ENCODE measurements at places on chromosomes 12 and 14.

GRCh38 chr12:95718006-95718431 is 72.5 kb downstream of the NTN4 start:
- no peak for DNase-seq

DNA sequence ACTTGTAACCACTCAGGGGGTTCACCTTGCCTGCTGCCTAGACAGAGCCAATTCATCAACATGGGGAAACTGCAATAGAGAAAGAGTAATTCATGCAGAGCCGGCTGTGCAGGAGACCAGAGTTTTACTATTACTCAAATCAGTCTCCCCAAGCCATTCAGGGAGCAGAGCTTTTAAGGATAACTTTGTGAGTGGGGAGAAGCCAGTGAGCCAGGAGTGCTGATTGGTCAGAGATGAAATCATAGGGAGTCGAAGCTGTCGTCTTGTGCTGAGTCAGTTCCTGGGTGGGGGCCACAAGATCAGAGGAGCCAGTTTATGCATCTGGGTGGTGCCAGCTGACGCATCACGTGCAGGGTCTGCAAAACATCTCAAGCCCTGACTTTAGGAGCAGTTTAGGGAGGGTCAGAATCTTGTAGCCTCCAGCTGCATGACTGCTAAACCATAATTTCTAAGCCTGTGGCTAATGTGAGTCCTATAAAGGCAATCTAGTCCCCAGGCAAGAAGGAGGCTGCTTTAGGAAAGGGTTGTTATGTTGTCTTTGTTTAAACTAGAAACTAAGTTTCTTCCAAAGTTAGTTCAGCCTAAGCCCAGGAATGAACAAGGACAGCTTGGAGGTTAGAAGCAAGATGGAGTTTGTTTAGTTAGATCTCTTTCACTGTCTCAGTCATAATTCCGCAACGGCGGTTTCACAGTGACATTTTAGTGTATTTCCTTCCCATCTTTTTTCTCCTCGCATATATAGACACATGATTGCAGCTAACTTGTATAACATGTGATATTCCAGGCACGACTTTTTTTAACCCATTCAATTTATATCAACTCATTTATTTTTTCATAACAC is 68.9 kb upstream of the NCOR2 start:
- no peak for DNase-seq

GRCh38 chr12:8996682-8997405 is 7.5 kb downstream of the KLRG1 start:
- no peak for DNase-seq

GRCh38 chr12:96121271-96121711 is 72.9 kb upstream of the ELK3 start:
- no peak for DNase-seq

GRCh38 chr12:13200841-13201240 is 4.3 kb downstream of the EMP1 start:
- DNase-seq, result no peak

DNA sequence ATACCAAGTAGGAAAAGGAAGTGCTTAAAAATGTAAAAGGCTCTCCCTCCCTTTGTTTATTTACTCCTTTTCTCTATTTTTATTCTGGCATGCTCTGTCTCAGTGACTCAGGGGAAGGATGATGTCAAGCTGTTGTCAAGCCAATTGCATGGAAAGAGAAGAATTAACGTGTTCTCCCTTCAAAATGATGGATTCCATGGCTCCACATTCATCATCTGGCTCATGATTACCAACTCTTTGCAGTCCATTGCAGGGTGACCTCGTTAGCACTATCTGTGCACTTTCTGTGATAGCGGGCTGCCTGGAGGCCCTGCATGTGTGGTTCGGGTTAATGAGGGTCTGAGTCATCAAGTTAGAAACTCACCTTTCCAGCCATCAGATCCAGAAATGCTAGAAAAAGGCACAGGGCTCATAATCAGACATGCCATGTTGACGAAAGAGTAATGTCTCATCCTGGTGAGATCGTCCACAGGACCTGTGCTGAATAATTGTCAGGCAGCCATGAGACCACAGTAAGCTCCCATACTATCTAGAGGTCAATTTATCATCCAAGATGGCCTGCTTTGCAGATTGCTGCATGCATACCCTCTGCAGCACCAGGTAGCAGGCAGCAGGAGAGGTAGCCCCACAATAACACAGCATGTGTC is 79.2 kb upstream of the BTG1 start:
- no peak for DNase-seq

DNA sequence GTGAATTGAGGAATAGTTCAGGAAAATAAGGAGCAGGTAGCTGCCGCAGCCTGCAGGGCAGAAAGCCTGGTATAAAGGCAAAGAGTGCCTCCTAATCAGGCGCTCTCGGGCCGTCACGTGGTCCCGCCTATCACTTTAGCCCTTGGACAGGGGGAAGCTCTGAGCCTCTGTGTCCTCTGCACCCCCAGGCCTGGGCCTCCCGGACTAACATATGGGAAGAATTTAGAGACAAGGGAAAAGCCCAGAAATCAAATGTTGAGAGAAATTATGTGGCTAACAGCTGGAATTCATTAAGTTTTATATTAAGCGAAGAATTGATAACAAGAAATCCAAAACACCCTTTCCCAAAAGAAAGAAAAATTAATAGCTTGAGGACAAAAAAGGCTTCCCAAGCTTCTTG is 417.7 kb downstream of the ATP23 start:
- DNase-seq, result no peak

GRCh38 chr14:73746520-73747378 is 32.6 kb upstream of the PNMA1 start:
- no peak for DNase-seq

DNA sequence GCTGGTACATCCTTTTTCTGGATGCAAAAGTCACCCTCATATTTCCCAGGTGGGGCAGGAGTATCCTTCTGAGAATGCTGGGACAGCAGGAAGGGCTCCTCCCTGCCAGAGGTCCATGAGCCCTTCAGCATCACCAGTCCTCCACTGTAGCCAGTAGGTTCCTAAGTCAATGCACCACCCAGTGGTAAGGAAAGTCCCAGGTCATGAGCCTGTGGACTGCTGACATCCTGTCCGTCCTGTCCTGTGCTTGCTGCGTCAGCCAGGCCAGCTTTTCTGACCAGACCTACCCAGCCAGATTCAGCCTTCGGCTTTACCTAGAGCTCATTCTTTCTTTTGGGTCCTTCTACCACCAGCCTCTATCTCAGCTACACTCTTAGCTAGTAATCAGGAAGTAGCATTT is 23.0 kb upstream of the ACTN1 start:
- no peak for DNase-seq

- no peak for DNase-seq
Measured at GRCh38 chr12:84636801-84637290, 275.8 kb downstream of the SLC6A15 start.

DNA sequence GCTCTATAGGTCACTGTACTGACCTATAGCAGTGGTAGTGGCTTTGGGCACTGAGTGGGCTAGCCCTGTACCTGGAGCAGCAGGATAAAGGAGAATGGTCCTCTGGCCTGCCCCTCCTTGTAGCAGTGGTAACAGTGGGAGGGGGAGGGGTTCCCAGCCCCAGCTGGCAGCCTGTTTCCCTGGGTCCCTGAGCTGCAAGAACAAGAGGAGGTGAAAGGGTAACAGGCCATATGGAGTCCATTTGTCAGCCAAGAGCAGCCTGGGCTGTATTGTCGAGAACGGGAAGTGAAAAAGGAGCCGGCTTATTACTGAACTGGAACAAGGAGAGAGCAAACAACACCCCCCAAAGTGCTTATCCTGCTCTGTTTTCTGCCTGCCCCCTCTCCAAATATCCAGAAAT is 73.8 kb upstream of the SRSF5 start:
- peak; percentile 74 for DNase-seq

- DNase-seq, result no peak
Measured at GRCh38 chr14:61803755-61804154, 41.5 kb downstream of the SNAPC1 start.

GRCh38 chr12:123393747-123394146 is 9.8 kb downstream of the KMT5A start:
- DNase-seq, result no peak

- DNase-seq, result no peak
Measured at GRCh38 chr12:117412465-117413188, 51.2 kb upstream of the NOS1 start.

GRCh38 chr12:121536054-121536898 is 44.5 kb downstream of the KDM2B start:
- DNase-seq, result peak; percentile 89

DNA sequence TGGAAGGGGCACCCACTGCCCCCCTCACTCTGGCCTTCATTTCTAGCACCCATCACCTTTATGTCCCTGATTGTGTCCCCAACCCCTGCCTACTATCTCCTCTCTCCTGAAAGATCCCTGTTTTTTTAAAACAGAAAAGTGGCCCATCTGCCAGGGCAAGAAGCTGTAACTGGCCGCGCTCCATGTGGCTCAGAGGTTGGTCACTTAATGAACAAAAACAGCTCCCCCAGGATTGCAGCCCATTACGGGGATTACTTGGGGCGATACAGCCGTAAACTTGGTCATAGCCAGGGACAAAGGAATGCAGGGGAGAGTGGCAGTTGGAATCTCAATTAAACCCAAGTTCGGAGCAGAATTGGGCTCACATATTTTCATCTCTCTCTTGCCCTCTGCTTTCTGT is 34.8 kb upstream of the VSX2 start:
- no peak for DNase-seq

- no peak for DNase-seq
Measured at GRCh38 chr14:81535396-81536164, 1.9 kb upstream of the SEL1L start.

DNA sequence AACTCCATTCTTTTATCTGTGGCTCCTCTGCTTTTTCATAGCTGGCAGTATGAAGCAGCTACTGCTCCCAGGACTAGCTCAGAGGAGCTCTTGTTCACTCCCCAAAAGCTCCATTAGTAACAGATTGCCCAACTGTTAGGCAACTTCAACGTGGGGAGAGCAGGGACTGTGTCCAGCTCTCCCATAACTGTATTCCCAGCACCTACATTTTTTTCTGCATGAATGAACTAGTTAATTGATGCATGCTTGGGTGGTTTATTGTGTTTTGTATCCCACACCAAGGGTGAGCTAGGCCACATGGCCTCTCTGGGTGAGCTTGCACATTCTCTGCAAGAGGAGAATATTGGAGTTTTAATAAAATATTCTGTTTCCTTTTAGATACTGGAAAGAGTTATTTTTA is 15.2 kb downstream of the STON2 start:
- no peak for DNase-seq

GRCh38 chr14:93956514-93957332 is 19.6 kb downstream of the ASB2 start:
- DNase-seq, result no peak

DNA sequence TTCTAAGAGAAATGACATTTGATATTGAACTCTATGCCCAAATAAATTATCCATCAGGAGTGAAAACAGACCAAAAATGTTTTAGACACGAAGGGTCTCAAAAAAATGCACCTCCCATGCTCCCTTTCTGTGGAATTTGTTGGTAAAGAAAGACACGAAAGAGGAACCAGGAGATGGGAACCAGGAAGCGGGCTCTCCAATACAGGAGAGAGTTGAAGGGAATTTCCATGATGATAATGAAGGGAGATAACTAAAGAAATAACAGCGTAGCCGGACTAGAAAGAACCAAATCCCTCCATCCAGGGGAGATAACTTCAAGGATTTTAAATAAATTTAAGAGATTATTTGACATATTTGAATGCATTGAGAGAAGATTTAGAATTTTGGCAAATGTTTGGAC is 183.0 kb downstream of the DUSP6 start:
- no peak for DNase-seq

DNA sequence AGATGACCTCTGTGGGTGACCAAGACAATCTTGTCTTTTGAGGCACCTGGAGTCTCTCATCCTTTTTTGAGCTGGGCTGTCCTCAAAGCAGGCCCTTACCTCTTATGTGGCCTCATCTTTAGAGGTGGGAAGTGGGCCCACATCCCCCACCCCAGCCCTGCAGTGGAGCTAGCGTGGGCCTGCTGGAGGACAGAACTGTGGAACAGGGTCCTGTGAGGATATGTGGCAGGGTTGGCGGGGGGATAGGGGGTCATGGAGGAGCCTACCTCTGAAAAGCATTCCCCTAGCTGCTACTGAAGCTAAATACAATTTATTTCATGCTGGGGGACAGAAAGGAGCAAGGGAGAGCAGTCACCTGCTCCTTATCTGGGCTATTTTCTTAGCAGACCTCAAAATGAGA is 457 bp upstream of the GPD1 start:
- no peak for DNase-seq

DNA sequence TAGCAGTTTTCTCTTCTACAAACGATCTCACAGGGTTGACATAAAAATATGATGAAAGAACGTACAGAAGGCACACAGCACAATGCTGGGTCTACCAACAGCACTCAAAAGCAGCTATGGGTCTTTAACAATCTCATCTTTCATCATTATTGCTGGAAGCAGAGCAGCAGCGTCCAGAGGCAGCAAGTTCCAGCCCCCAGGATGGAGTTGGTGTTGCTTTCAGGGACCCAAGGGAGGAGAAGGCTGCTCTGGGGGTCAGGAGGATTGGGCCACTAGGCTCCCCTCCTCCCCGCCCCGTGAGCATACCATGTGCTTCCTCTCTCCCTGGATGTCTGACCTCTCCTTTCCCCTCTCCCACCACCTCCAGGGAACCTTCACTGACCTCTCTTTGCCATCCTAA is 13.3 kb downstream of the KCTD10 start:
- no peak for DNase-seq

- no peak for DNase-seq
Measured at GRCh38 chr14:76320486-76320885, 55.5 kb upstream of the ESRRB start.

DNA sequence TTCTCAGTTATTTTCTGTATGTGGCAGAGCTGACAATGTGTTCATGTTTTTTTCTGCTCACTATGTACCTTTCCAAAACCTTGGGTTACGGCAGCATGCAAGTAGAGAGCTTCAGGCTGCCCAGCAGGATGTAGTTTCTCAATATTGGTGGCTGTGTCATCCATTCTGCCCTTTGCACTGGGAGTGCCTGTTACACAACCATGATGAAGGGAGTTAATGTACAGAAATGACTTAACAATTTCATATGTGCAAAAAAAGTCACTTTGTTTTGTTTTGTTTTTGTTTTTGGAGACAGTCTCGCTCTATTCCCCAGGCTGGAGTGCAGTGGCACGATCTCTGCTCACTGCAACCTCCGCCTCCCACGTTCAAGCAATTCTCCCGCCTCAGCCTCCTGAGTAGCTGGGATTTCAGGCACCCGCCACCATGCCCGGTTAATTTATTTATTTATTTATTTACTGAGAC is 6.1 kb upstream of the CNIH1 start:
- DNase-seq, result no peak

- no peak for DNase-seq
Measured at GRCh38 chr12:18296909-18297280, 35.6 kb downstream of the PIK3C2G start.

GRCh38 chr12:48379794-48380193 is 29.1 kb upstream of the ZNF641 start:
- no peak for DNase-seq

All from left lung (tissue), 14 donors.